HCT116 (cell line): ENCODE measurements at places on chromosomes 12 and 14. TPM values are rescaled to one million over a fixed set of nuclear protein-coding genes. Genes with fewer than 3 reads are reported as not detected.

DNA sequence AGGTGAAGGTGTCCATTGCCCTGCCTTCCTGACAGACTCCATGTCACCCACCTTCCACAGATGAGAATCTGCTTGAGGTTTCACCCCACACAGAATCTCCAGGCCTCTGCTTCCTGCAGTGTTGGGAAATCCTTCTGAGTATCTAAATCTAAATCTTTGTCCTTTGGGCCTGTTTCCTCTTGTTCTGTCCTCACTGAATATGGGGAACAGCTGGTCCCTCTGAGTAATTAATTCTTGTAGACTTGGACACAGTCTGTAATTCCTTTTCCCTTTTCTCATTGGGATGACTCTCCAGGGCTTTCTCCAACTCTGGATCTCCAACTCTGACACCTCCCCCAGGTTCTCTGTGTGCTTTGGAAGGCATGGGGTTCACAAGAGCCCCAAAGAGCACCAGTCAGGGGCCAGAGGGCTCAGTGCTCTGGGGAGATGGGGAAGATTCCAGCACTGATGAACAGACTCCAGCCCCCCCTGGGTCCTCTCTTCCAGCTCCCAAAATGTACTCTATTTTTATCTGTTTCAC lies 2.3 kb upstream of the ACVRL1 start:
- H3K4me1 ChIP-seq: no peaks in the 10 kb centered on the region
- H3K27me3 ChIP-seq: no peaks in the 10 kb centered on the region
- H3K4me3 ChIP-seq: no peak overlapping the region
- no peaks in the 10 kb centered on the region for H3K36me3 ChIP-seq
- H3K27ac ChIP-seq: no peak overlapping the region

GRCh38 chr14:22780105-22780679 lies 13.7 kb downstream of the OXA1L start:
- H3K4me3 ChIP-seq: no peak overlapping the region
- DNase-seq: no peak
- H3K36me3 ChIP-seq: no peaks in the 10 kb centered on the region
- peaks cover 3% of the 10 kb centered on the region for H3K4me1 ChIP-seq
- no peaks in the 10 kb centered on the region for H3K27me3 ChIP-seq
- H3K27ac ChIP-seq: no peak overlapping the region

DNA sequence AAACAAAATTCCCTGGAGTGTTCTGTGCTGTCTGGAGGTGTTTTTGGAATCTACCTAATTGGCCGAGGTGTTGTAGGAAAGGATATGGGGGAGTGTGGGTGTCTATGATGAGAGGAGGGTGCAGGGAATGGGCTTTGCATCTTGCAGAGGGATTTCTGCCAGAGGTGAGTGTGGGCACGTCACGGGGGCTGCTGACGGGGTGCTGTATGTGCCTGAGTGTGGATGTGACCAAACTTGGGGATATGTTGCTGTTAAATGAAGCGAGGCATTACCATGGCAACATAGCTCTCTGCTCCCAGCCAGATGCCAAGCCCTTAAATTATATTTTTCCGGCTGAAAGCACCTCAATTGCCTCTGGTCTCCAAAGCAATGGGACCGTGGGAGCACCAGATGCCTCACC lies 44.3 kb upstream of the SPTLC2 start:
- H3K4me3 ChIP-seq: no peak overlapping the region
- DNase-seq: no peak
- H3K27ac ChIP-seq: no peak overlapping the region
- H3K4me1 ChIP-seq: no peaks in the 10 kb centered on the region

- peak; percentile 27 for DNase-seq
- no peak overlapping the region for H3K4me3 ChIP-seq
- H3K36me3 ChIP-seq: no peaks in the 10 kb centered on the region
These were observed 65.7 kb downstream of the TTC9 start for GRCh38 chr14:70707138-70708038.

GRCh38 chr12:55934773-55935172 lies 3.8 kb downstream of the DGKA start:
- no peak overlapping the region for H3K27ac ChIP-seq
- H3K4me3 ChIP-seq: no peak overlapping the region
- no peaks in the 10 kb centered on the region for H3K27me3 ChIP-seq
- H3K36me3 ChIP-seq: no peaks in the 10 kb centered on the region
- DNase-seq: no peak

GRCh38 chr12:69570545-69571399 lies 14.5 kb upstream of the CCT2 start:
- H3K36me3 ChIP-seq: peaks cover 18% of the 10 kb centered on the region; the same call in 1 of the 2 replicates
- H3K27ac ChIP-seq: peak overlapping the region; percentile 65; the same call in 1 of the 2 replicates
- peak; percentile 66 for DNase-seq
- H3K4me3 ChIP-seq: peak overlapping the region; percentile 25; the same call in 1 of the 2 replicates

GRCh38 chr12:96078231-96079135 lies 43.1 kb upstream of the LTA4H start:
- H3K27me3 ChIP-seq: no peaks in the 10 kb centered on the region
- no peak overlapping the region for H3K27ac ChIP-seq
- no peak overlapping the region for H3K4me3 ChIP-seq

- H3K36me3 ChIP-seq: no peaks in the 10 kb centered on the region
- H3K4me3 ChIP-seq: no peak overlapping the region
- no peak for DNase-seq
- peaks cover 26% of the 10 kb centered on the region for H3K4me1 ChIP-seq
- no peaks in the 10 kb centered on the region for H3K27me3 ChIP-seq
- no peak overlapping the region for H3K27ac ChIP-seq
These were observed 51.5 kb downstream of the MED13L start for GRCh38 chr12:116226026-116226425.

DNA sequence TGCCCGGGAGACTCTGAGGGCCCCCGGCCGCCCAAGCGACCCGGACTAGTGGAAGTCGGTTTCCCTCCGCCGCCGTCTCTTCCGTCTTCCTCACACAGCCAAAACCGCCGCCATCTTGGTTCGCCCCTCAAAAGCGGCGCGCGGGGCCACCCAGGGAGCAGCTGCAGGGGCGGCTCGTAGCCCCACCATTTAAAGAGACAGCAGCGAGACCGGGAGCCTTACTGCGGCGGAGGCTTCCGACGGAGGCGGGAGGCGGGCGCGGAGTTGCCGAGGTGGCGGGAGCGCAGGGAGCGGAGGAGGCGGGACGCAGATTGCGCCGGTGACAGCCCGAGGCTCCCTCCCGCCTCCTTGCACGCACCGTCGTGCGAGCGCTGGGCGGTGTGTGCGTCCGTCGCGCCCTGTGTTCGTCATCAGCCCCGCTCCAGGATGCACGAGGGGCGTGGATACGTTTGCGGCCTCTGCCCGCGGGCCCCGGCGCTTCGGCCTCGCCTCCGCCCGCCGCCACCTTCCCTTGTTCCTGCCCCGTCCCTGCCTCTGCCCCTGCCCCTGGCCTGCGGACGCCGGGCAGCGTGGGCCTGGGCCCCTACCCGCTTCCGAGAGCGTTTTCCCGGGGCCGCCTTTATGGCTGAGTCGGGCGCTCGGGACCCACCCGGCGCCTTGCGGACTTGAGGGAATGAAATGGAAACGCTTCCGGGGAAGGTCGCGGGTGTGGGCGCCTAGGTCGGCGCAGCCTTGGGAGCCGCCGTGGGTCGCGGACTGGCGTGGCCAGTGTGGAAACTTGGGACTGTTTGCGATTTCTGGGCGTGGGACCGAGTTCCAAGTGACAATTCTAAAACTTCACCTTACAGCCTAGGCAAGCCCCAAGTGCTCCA lies at the start of gene PPP4R3A:
Gene PPP4R3A, minus strand, starts transcription at position 140 of the 872 bp plus-strand sequence. CDS start 663 bp downstream, outside the sequence.
- peak; percentile 90 for DNase-seq
- no peaks in the 10 kb centered on the region for H3K27me3 ChIP-seq
- peak within 1 kb of the TSS; percentile 99 for H3K27ac ChIP-seq
- peak within 1 kb of the TSS; percentile 91 for H3K4me3 ChIP-seq

GRCh38 chr12:131621701-131622421 lies 89.0 kb upstream of the SFSWAP start:
- no peak overlapping the region for H3K4me3 ChIP-seq
- no peak overlapping the region for H3K27ac ChIP-seq
- DNase-seq: no peak
- peaks cover 17% of the 10 kb centered on the region for H3K27me3 ChIP-seq
- H3K36me3 ChIP-seq: no peaks in the 10 kb centered on the region

DNA sequence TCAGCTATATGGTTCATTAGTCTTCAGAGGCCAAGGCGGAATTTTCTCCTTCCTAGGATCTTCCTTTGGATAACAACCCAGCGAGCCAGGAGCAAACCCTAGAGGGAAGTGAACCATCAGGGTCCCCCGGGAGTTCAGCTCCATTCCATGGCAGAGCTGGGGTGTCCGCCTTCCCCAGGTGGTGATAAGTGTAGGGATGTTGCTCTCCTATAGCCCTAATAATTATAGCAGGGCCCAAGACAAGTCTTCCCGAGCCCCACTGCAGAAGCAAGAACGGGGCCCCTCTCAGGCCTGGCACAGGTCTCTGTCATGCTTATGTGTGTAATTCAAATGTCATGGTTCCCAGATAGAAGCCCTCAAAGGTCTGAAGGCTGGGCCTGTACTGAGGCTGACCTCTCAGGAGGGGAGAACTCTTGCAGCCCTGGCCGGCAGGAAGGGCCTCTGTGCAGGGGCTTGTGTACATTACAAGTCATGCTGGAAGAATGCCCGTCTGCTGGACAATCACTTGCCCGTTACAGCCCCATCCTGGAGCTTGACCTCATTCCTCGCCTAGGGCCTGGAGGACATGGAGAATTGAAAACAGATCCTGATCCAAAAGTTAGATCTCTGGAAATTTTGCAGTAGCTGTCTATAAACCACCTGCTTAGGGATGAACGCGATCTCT lies 17.3 kb downstream of the LRTM2 start:
- H3K27me3 ChIP-seq: peaks cover 5% of the 10 kb centered on the region; the same call in 1 of the 2 replicates
- no peak overlapping the region for H3K4me3 ChIP-seq
- no peak overlapping the region for H3K27ac ChIP-seq
- no peak for DNase-seq

DNA sequence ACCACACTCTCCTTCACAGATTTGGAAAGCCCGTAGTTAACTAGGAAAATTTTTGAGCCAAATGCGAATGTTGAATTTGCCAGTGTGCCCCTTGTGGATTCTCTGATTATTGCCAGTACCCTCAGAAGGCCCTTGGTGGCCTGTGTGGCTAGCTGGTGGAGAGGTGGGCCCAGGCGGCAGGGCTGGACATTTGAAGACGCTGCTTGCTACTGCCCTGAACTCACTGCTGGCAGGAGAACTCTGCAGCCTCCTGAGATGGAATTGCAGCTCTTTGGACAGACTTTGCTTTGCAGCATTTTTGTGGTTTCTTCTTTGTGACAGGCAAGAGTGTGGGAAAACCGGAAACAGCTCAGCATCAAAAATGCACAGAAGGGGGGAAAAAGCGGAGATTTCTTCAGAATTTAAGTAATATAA lies 97.6 kb downstream of the TGFB3 start:
- H3K27me3 ChIP-seq: no peaks in the 10 kb centered on the region
- no peaks in the 10 kb centered on the region for H3K36me3 ChIP-seq
- no peak for DNase-seq

The GARIN6 gene
- not detected for total RNA-seq

The TPPP2 gene
- not detected for total RNA-seq

The ANO4 gene
- 1.7 TPM for total RNA-seq

The SLC25A47 gene
- 0.17 TPM for total RNA-seq
